Skin of body (tissue), 3 donors: ENCODE measurements at places on chromosomes 11 and 22. TPM values are rescaled to one million over a fixed set of nuclear protein-coding genes. Genes with fewer than 3 reads are reported as not detected.
A peak's percentile ranks its signal among the peaks of the same experiment; 100 is the strongest.

Gene SOX10
- 4.3 TPM for total RNA-seq

Gene PTGDR2
- 0.59 TPM for total RNA-seq

Gene CENPM
- 8.4 TPM for total RNA-seq

Gene CBLIF
- total RNA-seq: not detected

Gene CECR2
- 2.8 TPM for total RNA-seq

Gene CDON
- 71.8 TPM for total RNA-seq

Gene CRYBA4
- not detected for total RNA-seq

Gene TEAD1
- total RNA-seq: 62.1 TPM

GRCh38 chr11:120918257-120918656 lies 105.6 kb upstream of the TBCEL start:
- no peak for DNase-seq

DNA sequence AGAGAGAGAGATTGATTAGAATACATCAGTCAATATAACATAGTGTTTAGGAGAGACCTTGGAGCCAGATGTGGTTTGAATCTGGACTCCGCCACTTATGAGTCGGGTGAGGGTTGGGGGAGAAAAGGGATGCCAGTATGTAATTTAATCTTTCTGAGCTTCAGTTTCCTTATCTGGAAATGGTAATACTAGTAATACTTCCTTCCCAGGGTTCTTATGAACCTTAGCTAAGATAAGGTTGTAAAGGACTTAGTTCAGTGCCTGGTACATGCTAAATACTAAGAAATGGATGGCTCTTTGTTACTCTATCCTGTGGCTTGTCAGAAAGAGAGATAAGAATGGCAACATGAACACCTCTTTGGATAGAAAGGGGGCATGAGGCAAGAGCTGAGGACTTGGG lies 226.1 kb upstream of the NARS2 start:
- DNase-seq: no peak

DNA sequence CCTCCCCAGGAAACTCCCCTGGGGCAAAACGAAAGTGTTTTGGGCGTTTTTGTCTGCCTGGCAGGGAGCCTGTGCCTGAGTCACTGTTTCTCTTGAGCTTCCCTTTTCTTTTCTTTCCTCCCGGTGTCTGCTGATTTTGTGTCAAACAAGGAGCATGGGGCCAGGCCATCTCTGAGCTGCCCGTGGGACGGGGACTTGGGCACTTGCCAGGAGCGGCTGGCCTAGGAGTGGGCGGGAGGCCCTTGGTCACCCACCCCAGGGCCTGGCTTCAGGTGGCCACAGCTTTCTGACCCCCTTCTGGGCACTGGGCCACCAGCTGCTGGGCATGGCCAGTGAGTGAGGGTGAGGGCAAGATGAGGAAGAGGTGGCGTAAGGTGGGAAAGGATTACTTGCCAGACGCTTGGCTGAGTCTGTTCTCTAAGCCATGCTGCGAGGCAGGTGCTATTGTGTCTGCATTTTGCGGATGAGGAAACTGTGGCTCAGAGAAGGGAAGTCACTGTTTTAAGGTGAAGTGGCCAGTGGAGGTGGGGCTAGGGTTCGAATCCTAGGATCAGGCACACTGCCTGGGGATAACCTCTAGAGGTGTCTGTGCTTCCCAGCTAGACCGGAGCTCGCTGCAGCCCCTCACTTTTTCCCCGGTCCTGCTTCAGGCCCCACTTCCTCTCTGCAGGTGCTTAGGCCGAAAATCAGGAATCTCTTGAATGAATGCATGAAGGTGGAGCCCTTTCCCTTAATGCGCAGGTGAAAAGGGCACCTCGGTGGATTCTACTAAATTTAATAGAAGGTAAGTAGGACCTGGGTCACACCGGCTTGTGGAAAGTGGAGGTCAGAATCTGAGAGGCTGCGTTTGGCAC lies 7.8 kb upstream of the NFAM1 start:
- DNase-seq: no peak

DNA sequence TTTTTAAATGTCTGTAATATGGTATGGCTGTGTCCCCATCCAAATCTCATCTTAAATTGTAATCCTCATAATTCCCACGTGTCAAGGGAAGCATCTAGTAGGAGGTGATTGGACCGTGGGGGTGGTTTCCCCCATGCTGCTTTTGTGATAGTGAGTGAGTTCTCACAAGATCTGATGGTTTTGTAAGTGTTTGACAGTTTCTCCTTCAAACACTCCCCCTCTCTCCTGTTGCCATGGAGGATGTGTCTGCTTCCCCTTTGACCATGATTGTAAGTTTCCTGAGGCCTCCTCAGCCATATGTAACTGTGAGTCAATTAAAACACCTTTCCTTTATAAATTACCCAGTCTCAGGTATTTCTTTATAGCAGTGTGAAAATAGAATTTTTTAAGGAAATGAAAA lies 31.1 kb upstream of the CD44 start:
- DNase-seq: no peak

DNA sequence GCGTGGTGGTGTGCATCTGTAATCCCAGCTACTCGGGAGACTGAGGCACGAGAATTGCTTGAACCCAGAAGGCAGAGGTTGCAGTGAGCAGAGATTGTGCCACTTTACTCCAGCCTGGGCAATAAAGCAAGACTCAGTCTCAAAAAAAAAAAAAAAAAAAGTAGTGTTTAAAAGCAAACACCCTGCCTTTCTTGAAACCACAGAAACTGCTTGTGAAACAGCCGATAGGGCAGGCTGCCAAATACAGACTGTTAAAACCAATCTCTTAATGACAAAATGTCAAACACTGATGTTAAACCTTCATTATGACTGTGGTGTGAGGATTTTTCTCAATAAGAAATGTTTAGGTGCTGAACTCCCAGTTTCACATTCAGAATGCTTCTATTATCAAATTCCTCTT lies 27.3 kb downstream of the MARK2 start:
- DNase-seq: no peak

DNA sequence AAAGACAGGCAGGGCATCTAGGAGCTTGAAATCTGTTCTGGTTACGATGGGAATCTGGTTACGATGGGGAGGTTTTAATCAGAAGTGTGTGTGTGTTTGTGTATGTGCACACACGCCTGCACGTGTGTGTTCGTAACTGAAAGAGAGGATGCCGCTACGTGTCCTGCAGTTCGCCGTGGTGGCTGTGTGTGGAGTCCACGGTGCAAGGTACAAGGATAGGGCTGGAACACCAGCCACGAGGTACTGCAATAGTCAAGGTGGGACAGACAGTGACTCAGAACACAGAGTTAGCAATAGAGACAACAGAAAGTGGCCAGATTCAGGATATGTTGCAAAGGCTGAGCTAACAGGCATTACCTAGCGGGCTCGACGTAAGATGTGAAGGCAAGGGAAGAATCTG lies 46.7 kb downstream of the IGSF9B start:
- DNase-seq: no peak

DNA sequence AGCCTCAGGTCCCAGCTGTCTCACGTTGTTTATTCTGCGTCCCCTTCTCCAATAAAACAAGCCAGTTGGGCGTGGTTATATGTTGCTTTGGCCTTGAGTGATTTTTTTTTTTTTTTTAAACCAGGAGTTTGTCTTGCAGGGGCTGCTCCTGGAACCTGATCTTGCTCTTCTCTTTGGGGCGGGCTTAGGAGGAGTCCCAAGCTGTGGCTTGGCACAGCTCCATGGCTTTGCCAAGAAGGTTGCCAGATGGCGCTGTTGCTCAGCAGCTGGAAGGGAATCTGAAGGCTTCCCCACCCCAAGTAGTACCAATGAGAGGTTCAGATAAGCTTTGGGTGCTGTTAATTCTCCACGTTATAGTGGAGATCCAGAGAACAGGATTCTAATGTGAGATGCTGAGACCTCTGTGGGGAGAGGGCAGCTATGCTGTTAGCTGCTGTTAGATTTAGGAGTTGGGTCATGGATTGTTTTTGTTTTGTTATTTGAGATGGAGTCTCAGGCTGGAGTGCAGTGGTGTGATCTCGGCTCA lies 2.0 kb upstream of the FERMT3 start:
- DNase-seq: peak; percentile 82

DNA sequence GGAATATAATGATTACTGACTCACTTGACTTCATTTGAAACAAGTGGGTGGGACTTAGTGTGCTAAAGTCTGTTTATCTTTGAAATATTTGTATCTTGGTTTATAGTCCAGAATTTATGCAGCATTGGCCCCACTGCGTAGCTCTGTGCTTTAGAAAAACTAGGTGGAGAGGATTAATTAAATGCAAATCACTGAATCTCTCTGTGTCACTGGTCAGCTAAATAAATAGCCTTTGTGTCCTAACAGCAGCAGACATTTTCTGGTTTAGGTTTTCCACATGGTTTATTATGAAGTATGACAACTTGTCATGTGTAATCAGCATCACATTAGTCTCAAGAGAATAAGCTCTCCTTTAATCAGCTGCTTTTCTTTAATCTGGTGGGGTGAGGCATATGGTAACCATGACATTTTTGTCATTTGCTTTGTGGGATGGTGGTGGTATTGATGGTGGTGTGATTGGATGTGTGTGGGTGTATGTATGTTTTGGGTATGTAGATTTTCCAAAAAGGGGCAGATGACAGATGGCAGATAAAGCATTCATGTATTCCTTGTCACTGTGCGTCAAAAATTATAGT lies 33.9 kb downstream of the BCL2L13 start:
- no peak for DNase-seq

GRCh38 chr22:48258064-48258701 lies 1495.7 kb downstream of the TBC1D22A start:
- no peak for DNase-seq
